ENCODE measurements at places on chromosomes 1 and 21. TPM values are rescaled to one million over a fixed set of nuclear protein-coding genes. Genes with fewer than 3 reads are reported as not detected.

TNFSF4 gene
- 0.07 TPM for total RNA-seq

LRRC53 gene
- not detected for total RNA-seq

MINDY1 gene
- total RNA-seq, result 2.4 TPM

CFAP74 gene
- 0.06 TPM for total RNA-seq

PGLYRP3 gene
- not detected for total RNA-seq

GPR89B gene
- 4.1 TPM for total RNA-seq

PTGER3 gene
- total RNA-seq, result not detected

KRTAP19-1 gene
- total RNA-seq, result not detected

PLA2G2D gene
- not detected for total RNA-seq

ZSWIM5 gene
- 0.69 TPM for total RNA-seq

LEMD1 gene
- total RNA-seq, result not detected

LCE3A gene
- total RNA-seq, result not detected

Data from A549 treated with AZD2906 at 1 μM for 4 hours (cell line).